Prostate gland (tissue), 2 donors: ENCODE measurements at places on chromosomes 2 and 18.
A peak's percentile ranks its signal among the peaks of the same experiment; 100 is the strongest.

DNA sequence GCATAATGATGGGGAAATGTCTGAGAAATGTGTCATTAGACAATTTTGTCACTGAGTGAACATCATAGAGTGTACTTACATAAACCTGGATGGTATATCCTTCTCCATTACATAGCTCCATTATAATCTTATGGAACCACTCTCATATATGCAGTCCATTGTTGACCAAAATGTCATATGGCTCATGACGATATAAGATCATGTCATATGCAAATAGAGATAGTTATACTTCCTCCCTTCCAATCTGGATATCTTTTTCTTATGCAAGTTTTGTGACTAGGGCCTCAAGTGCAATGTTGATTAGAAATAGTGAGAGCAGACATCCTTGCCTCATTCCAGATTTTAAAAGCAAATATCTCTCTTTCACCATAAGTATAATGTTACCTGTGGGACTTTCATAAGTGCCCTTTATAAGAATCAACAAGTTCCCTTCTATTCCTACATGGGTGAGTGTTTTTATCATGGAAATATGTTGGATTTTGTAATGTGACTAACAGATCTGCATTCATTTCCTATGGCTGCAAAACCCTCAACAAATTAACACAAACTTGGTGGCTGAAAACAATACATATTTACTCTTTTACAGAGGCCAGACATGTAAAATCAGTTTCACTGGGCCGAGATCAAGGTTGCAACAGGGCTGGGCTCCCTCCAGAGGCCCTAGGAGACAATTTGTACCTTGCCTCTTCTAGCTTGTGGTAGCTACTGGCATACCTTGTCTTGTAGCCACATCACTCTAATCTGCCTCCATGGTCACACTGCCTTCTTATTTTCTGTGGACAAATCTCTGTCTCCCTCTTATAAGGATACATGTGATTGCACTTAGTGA is 21.6 kb upstream of the SULT1C4 start:
- DNase-seq, result no peak

- no peak for DNase-seq
Observed at GRCh38 chr18:53984021-53984420, 240.4 kb downstream of the MBD2 start.

GRCh38 chr2:150450765-150451164 is 36.7 kb downstream of the RND3 start:
- no peak for DNase-seq

- no peak for DNase-seq
Observed at GRCh38 chr18:7757175-7757574, 190.1 kb downstream of the PTPRM start.

- DNase-seq, result no peak
Observed at GRCh38 chr18:13313006-13313686, 94.6 kb downstream of the LDLRAD4 start.

- DNase-seq, result no peak
Observed at GRCh38 chr2:189927823-189928222, 134.7 kb downstream of the MSTN start.

- DNase-seq, result no peak
Observed at GRCh38 chr2:186201371-186201770, 284.7 kb upstream of the ZC3H15 start.

GRCh38 chr2:15448250-15448839 is 112.8 kb downstream of the NBAS start:
- no peak for DNase-seq

- DNase-seq, result no peak
Observed at GRCh38 chr18:25675123-25675850, 323.3 kb upstream of the ZNF521 start.

GRCh38 chr2:232377319-232377718 is 1.2 kb upstream of the ALPP start:
- DNase-seq, result no peak

DNA sequence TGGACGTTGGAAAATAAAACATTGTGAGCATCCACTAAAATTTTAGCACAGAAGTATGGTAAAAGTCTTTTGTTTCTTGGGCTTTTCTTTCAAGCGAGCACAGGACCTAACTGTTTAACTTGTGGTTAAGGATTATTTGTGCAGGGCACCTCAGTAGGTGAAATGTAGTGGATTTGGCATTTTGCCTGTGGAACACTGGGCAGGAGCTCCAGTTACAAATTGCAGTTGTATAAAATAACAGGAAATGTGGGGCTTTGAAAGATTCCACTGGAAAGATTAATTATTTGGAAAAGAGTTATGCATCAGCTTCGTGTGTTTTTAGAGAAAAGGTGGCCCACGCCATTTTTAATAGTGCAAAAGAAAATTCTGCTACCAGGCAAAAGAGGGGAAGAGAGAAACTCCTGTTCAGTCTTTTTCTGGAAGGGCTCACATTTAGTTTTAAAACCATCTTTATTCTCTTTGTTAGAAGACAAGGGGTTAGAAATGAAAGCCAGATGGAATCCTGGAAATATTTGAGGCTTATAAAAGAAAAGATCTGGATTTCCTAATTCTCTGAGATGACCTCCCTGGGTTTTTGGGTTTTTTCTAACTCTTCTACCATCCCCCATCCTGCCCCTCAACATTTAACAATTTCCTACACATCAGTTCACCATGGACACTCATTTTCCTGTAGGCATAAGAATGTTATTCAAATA is 144.3 kb upstream of the SERTAD2 start:
- DNase-seq, result peak; percentile 68

GRCh38 chr2:85327160-85327821 is 498 bp downstream of the TGOLN2 start:
- DNase-seq, result peak; percentile 35

- peak; percentile 30 for DNase-seq
Observed at GRCh38 chr2:229714080-229714735, at the start of gene DNER. TSS of gene DNER (minus strand) at chr2:229714555. CDS start at chr2:229714423, 132 bp downstream.

DNA sequence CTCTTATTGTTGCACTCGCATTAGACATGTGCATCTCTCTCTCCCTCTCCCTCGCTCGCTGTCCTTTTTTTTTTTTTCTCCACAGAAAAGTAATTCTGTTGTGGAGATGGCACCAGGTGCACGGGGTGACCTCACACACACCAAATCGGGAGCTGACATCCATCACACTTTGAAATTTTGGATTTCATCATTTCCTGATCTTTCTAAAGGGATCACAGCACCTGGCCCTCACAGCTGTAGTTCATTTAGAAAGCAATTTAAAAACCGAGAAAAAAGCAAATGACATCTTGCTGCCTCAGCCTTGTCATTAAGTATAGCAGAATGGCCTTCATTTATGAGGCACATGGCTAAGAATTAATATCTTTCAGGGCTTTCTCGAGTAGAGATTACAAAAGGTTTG is 717.2 kb downstream of the RNF144A start:
- DNase-seq, result no peak

- DNase-seq, result no peak
Observed at GRCh38 chr2:82120654-82121053, 1816.1 kb upstream of the LRRTM1 start.

DNA sequence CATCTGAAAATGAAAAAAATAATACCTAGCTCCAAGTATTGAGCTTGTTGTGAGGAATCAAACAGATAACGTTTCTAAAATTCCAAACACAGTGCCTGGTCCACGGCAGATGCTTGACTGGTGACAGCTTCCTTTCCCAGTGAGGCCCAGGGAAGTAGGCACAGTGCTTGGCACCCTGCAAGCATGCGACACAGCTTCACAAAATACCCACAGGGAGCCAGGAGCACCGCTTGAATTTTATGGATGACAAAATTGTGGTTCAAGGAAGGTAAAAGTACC is 205.1 kb upstream of the TNP1 start:
- no peak for DNase-seq

DNA sequence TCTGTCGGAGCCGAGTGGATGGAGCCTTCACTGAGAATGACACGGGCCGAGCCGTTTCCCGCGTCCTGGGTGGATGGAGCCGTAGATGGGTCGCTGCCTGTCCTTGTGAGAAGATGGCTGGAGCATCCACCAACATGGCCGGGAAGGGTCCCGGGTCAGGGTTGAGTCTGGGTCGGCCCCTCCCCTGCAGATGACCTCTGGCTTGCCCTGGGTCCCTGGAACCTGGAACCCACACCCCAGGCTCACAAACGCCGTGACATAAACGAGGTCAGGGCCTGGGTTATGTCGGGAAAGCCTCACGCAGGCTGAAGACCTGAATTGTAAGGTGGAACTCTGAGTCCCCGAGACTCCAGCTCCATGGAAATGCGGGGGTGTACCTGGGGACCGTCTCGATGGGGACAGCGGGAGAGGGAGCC is 94.9 kb downstream of the NFATC1 start:
- no peak for DNase-seq

DNA sequence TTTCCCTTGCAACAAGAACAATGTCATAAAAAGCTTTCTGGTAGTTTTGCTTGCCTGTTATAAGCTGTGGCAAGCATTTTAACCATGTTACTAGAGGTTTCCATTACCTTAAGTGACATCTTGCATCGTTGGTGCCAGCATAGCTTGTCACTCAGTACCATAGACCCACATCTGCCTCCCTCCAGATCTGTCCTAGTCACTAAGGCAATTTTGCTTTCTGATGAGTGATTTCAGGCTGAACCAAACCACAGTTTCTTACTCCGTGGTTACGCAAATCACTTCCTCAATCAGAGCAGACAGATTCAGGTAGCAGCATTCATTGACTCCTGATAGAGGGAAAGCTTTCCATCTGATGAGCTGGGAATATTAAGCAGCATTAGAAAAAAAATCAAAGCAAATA is 1057.5 kb upstream of the FAM98A start:
- DNase-seq, result no peak

DNA sequence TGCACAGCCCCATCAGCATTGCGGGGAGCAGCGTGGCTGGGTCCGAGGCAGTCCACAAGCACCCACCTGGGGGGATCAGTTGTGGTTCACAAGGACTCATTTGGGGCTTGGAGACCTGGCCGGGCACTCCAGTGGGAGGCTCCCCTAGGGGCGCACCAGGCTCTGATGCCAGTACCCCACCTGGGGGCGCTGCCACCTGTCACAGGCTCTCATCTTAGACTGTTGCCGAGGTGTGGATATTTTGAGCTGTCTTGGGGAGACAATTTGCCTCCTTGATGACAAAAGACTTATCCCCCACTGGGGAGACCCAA is 3.0 kb downstream of the ADRA2B start:
- DNase-seq, result no peak

- no peak for DNase-seq
Observed at GRCh38 chr2:109582928-109583895, 30.6 kb downstream of the SEPTIN10 start.

- DNase-seq, result no peak
Observed at GRCh38 chr2:190123956-190124355, 61.4 kb upstream of the MSTN start.

GRCh38 chr18:11260961-11261461 is 111.6 kb upstream of the PIEZO2 start:
- no peak for DNase-seq

GRCh38 chr18:43108882-43109281 is 6.6 kb downstream of the RIT2 start:
- no peak for DNase-seq
